ENCODE measurements at places on chromosomes 5 and 9.

DNA sequence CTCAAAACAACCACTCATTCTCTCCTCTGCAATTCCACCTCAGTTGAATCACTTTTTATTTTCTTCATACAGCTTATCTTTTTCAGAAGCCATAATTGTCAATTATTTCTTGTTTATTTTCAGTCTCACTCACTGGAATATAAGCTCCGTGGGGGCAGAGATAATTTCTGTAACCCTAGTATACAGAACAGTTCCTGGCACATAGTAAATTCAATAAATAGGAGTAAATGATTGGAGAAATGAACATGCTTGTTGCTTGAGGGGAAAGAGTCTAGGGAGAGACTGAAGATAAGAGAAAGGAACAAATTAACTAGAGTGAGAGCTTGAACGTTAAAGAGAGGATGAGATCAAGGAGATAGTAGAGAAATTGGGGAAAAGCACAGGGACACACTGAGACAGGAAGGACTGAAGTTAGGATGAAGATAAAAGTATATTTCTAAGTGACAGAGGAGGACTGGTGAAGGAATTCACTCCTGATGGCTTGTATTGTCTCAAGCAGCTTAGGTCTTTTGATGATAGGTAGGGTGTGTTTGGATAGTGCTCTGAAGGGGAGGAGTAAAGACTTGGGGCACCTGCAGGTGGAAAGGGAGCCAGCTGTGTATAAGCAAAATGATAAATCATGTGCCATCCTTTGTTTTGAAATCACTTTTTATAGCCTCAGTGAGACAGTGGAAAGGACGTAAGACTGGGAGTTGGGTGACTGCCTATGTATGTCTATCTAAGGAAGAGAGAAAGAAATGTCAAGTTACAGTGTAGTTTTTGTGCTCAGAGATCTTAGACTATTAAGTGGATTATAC, 2.2 kb downstream of the NAA35 start:
- DNase-seq, result no peak

- no peak for DNase-seq
Measured at GRCh38 chr5:77065256-77065655, 21.8 kb downstream of the ZBED3 start.

GRCh38 chr9:111136180-111136579, 97.9 kb upstream of the LPAR1 start:
- no peak for DNase-seq

DNA sequence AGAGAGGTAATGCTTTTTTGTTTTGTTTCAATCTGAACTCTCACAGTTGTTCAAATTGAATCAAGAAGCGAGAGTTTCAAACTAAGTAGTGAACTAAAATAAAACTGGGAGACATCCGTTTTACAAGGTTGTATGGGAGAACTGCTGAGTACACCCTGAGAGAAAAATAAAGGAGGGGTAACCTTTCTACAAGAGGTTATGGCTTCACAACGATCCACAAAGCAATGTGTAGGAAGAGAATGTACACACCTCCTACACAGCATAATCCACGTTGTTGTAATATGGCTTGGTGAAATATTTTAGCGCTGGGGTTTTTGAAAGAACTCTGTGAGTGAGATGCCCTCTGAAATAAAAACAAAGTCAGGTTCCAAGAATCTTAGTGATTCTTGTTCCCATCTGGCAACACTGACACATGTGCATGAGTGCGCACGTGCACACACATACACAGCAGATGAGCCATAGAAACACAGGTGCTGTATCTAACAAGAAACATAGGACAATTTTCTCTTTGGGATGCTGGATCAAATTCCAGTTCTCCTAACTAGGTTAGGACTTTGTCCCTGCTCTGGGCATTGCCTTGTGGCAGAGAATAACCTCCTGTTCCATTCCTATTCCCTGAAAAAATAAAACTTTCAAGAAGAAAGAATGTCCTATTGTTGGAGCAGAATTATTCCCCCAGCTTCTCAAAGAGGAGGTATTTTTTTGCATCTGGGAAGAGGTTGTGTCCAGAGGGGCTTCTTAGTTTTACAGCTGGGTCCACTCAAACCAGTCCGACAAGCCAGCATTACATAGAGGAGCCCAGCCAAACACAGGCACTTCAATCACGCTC, 94.5 kb upstream of the EFNA5 start:
- DNase-seq, result no peak

- DNase-seq, result no peak
Measured at GRCh38 chr9:95923794-95924193, 48.3 kb downstream of the ERCC6L2 start.

DNA sequence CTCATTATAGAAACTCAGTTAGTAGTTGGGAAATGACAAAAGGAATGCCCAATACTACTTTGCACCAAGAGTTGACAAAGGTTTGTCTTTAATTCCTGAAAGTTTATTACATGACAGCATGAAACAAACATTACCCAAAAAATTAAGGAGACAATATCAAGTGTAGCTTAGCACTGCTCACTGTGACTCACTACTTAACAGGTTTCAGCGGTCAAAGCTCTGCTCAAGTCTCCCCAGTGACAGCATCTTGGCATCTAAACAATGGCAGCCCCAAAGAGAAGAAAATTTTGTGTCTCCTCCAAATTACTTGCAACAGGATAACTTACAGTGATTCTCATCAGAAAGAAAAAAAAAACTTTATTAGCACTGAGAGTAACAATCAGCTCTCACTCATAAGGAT, 1030.2 kb downstream of the EFNA5 start:
- DNase-seq, result no peak

DNA sequence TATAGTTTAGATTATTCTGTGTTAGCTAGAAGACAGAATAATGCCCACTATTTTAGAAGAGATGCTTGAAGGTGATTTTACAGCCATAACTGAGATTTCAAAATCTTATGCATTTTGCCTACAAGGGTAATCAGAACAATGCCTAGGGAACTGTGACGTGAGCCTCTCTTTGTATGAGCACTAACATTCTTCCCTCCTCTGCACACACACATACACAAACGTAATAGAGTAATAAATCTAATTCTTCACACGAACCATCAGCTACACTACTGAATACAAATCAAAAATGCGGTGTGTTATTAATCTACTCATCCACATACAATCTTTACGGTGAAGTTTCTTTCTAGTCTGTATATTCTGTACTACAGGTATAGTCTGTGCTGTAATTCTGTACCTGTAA, 227.8 kb downstream of the PLK2 start:
- DNase-seq, result no peak

GRCh38 chr9:79280691-79281090, 291.1 kb upstream of the TLE4 start:
- DNase-seq, result no peak
